ENCODE measurements at places on chromosomes 7 and 10.

- DNase-seq = peak; percentile 35
Observed at GRCh38 chr7:95330204-95330960, 6.0 kb upstream of the PON1 start.

DNA sequence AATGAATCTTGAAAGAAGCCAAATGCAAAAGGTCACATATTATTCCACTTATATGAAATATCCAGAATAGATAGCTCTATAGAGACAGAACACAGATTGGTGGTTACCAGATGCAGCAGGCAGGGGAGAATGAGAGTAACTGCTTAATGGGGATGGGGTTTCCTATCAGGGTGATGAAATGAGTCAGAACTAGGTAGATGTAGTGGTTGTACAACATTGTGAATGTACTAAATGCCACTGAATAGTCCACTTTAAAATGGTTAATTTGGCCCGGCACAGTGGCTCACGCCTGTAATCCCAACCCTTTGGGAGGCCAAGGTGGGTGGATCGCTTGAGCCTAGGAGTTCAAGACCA, 9.4 kb upstream of the SLC25A28 start:
- no peak for DNase-seq

DNA sequence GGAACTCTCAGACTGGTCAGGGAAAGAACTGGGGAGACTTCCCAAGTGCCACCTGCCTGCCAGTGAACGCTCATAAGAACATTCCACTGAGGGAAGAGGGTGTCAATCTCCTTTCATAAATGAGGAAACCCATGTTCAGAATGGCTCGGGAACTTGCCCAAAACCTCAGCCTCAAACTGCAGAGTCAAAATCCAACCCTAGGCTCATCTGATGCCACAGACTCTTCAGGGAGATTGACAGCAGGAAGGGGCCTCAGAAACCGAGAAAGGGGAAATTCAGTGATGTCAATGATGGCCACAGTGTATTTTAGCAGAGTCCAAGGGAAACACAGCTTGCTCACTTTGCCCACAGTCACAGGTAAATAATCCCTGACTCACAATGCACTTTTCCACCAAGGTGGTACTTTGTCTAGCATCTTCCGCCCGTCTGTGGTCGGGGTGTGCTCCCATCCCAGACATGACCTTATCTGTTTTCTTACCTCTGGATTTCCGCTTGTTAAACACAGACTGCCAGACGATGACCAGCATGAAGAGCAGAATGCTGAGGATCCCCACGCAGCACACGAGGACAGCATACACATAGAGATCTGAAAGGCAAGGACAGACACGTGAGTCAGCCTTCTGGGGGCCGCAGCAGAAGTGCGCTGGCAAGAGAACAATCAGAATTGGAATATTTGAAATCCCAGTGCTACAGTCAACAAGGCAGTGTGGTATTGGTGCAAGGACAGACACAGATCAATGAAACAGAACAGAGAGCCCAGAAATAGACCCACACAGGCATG, 38.4 kb downstream of the VSTM4 start:
- no peak for DNase-seq

GRCh38 chr10:61304746-61305145, 148.4 kb downstream of the TMEM26 start:
- DNase-seq = no peak

GRCh38 chr7:155344270-155344617, 46.6 kb downstream of the INSIG1 start:
- no peak for DNase-seq

- DNase-seq = no peak
Observed at GRCh38 chr7:111485701-111486380, 76.5 kb downstream of the IMMP2L start.

- DNase-seq = peak; percentile 24
Observed at GRCh38 chr7:103918631-103919271, 70.7 kb downstream of the RELN start.

DNA sequence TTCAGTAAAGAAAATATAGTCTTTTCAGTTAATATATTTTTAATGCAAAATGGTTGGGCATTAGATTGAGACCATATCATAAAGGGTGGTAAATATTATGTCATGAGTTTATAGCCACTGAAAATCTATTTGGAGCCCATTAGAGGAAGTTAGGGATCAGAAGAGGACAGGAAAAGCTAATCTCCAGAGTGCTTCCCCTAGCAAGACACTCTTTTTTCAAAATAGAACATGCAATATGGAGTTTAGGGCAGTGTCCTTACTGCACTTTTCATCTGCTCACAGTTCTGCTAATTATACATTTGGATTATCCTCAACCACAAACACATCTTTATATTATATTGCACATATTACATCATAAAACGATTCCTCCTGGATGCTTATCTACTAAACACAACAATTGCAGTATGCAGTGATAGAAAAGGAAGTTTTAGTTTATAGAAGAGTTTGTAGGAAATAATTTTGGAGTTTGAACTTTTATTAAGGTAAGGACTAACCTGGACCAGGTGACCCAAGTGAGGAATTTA, 159.8 kb downstream of the PHF14 start:
- DNase-seq = no peak

GRCh38 chr7:47520406-47520805, 61.5 kb downstream of the TNS3 start:
- no peak for DNase-seq

DNA sequence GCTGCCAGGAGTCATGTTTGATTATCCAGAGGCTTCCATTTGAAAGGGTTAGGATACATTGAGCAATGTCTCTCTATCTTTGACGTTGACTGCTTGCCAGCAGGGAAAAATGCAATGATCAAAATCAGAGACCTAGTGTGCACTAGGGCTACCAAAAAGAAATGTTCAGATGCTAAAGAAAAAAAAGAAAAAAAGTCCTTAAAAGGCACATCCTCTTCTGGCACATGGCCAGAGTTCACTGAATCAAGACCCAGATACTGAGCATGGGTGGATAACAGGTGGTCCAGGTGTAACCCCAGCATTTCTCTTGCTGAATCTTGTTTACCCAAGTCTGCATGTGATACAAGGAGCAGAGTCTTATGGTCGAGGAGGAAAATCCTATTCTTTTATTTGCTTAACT, 899.3 kb downstream of the SORCS3 start:
- no peak for DNase-seq

GRCh38 chr7:47669901-47670384, 88.0 kb upstream of the TNS3 start:
- no peak for DNase-seq

GRCh38 chr7:119724041-119724792, 548.8 kb upstream of the KCND2 start:
- no peak for DNase-seq

GRCh38 chr7:1065263-1065584, 20.9 kb downstream of the GPR146 start:
- no peak for DNase-seq

DNA sequence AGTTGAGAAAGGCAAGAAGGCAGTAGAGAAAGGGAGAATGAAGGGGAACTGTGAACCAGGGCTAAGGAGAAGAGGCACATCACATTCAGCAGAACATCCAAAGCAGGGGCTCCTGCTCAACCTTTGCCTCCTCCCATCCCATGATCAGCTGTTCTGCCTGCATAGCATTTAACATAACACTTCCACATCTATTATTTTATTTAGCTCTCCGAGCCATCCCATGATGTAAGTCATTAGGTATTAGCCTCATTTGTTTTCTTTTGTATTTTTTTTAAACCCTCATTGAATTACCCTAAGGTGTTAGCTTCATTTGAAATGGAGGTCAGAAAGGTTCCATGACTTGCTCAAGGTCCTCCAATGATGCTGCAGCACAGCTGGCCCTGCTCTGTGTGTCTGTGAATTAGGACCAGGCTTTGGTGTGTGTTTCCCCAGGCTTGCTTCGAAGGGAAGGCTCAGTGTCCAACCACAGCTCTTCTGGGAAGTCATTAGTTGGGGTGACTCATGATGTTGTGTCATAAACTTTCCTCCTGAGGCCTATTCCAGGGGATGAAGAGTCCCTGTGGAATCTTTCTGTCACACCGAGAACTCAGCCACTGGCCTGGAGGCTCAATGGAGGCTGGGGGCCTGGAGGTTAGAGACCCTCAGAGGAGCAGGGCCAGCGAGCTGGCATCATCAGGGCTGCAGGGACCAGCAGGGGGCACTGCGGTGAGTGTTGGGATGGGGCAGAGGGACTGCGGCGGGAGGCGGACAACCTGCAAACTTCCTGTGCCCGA, 16.5 kb downstream of the NPFFR1 start:
- no peak for DNase-seq

- DNase-seq = no peak
Observed at GRCh38 chr7:47521816-47522561, 59.9 kb downstream of the TNS3 start.

GRCh38 chr7:74164985-74165456, 9.1 kb upstream of the EIF4H start:
- peak; percentile 29 for DNase-seq

DNA sequence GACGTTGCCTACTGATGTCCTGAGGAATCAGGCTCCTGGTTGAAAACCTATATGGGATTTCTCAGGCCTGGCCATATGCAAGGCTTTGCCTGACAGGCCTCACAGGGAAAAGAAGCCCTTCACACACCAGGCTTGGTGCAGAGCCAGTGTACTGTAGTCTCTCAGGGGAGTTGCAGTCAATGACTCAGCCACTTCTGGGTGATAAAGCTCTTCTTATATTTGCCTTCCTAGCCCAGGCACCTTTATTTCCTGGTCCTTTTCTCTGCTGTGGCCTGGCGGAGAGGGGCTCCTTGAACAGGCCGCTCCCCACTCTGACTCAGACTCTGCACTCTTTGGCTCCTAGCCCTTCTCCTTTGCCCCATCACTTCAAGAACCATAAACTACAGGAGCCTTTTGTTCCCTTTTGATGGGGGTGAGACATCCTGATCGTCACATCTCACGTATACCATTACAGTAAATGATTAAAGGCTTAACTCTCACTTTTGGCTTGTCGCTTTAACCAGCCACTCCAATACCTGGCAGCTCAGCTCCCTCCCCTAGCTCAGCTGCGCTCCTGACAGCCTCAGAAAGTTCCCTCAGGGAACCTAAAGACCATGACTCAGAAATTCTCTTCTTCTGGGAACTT, 33.5 kb downstream of the DPY19L1 start:
- DNase-seq = no peak

DNA sequence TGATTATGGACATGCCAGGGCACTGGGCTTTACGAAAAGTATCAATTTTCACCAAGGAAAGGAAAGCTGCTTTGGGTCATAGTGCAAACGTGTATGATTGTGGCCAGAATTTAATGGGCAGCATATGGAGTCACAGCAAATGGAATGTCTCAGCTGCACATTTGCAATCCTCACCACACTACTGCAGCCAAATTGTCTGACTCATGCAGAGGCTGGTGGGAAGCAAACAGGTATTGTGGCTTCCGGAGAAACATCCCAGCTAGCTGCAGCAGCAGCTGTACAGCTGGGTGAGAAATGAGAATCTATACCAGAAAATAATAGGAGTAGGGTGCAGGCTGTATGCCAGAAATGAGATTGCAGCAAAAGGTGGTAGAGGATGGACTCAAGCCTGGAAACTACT, 374.7 kb upstream of the VWC2 start:
- DNase-seq = peak; percentile 14

DNA sequence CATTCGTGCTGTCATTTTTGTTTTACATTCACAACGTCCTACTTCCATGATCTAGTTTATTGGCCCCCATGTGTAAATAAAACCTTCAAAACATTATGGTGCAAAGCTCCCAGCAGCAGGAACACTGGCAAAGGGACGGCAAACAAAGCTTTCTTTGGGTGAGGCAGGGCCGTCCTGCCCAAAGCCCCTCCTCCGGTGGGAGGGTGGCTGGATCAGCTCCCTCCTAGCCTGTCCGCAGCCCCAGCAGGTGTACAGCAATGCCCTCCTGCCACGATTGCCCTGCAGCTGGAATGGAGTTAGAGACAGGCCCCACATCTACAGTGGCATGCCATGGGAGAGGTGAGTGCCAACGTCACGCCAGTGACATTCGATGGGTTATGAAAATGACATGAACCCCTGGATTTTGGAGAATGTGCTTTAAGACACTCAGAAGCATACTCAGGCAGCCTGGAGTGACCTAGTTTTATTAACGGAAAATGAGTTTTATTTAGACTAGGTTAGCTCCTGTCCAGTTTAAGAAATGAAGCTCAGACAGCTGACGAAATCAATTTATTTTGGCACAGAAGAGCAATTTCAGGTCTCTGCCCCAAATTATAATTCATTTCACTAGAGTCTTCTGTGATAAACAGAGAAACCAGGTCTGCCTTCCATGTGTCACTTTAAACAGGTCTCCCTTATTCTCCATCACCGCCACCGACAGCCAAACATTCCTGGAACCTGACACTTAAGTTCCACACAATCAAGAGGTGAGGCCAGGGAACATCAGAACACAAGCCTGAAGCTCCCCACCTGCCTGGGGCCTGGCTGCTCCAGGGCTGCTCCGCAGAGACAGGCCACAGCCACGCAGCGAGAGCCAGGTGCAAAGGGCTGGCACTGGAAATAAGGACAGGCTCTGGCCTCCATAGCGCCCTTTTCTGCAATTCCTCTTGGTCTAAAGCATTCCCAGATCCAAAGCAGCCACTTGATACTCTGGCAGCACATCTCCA, 50.1 kb downstream of the VOPP1 start:
- DNase-seq = no peak

GRCh38 chr10:88459530-88459929, 123.6 kb downstream of the RNLS start:
- no peak for DNase-seq

GRCh38 chr7:158745057-158745715, 40.6 kb upstream of the NCAPG2 start:
- DNase-seq = no peak

GRCh38 chr10:94292434-94293090, 70.2 kb downstream of the NOC3L start:
- peak; percentile 90 for DNase-seq

GRCh38 chr7:66206119-66206933, 1.2 kb downstream of the TPST1 start:
- DNase-seq = no peak

- DNase-seq = no peak
Observed at GRCh38 chr7:115009139-115009538, 87.2 kb downstream of the MDFIC start.

- DNase-seq = no peak
Observed at GRCh38 chr7:70552141-70552540, 579.8 kb upstream of the GALNT17 start.

- DNase-seq = no peak
Observed at GRCh38 chr7:23345601-23346000, 46.5 kb downstream of the MALSU1 start.

GRCh38 chr10:123974406-123974805, 82.8 kb upstream of the CPXM2 start:
- DNase-seq = no peak
